Pancreas (tissue), 10 donors: ENCODE measurements at places on chromosomes 7 and 10. TPM values are rescaled to one million over a fixed set of nuclear protein-coding genes. Genes with fewer than 3 reads are reported as not detected.

- DNase-seq = no peak
These were observed 52.6 kb downstream of the ADCY1 start for GRCh38 chr7:45626441-45627430.

- no peak for DNase-seq
These were observed 45.1 kb downstream of the CHN2 start for GRCh38 chr7:29239638-29240037.

The CCDC186 gene
- polyA plus RNA-seq = 9.4 TPM

The RAB19 gene
- 1.8 TPM for polyA plus RNA-seq

DNA sequence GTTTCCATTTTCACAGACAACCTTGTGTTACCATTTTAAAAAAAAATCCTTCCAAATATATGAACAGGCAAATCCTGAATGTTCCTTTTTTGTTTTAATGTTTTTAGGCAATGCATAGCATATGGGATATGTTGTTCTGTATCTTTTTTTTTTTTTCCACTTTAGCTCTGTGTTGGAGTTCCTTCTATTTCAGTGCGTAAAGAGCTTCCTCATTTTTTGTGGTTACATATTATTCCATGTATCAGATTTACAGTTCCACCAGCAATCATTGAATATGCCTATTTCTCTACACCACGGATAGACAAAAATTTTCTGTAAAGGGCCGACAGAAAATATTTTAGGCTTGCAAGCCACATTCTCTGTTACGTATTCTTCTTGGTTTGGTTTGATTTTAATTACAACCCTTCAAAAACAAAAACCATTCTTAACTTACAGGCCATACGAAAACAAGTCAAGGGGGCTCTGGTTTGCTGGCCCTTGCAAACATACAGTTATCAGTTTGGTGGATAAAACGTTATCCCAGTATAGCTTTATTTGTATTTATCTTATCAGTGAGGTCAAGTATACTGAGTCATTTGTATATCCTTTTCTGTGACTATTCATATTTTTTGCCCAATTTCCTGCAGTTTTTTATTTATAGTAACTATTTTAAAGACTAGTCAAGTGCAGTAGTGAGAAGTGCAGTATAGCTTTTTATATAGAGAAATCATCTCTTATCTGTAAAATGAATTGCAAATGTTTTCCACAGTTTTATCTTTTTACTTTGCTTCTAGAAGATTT, 55.7 kb downstream of the RALA start:
- DNase-seq = no peak

DNA sequence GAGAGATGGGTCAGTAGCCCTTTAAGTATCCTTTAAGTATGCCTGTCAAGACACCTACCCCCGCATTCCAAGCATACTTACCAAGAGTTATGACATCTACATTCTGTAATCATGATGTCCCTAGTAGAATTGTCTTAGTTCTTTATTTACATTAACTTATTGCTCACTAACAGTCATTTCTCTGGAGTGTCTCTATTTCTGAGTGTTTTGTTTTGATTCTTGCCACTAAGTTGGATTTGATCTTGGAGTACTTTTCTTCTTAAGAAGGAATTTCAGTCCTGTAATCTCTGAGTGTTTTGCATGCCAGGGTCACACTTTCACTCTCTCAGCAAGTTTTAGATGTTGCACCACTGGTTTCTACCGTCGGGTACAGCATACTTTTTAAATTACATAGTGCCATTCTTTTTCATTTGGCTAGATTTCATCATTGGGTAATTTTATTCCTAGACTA, 1053.9 kb downstream of the KCNMA1 start:
- DNase-seq = no peak

The TLX1 gene
- polyA plus RNA-seq = 0.11 TPM

- no peak for DNase-seq
These were observed 241.5 kb downstream of the CACNA2D1 start for GRCh38 chr7:82202107-82202506.

The ENTPD1 gene
- 1.8 TPM for polyA plus RNA-seq

DNA sequence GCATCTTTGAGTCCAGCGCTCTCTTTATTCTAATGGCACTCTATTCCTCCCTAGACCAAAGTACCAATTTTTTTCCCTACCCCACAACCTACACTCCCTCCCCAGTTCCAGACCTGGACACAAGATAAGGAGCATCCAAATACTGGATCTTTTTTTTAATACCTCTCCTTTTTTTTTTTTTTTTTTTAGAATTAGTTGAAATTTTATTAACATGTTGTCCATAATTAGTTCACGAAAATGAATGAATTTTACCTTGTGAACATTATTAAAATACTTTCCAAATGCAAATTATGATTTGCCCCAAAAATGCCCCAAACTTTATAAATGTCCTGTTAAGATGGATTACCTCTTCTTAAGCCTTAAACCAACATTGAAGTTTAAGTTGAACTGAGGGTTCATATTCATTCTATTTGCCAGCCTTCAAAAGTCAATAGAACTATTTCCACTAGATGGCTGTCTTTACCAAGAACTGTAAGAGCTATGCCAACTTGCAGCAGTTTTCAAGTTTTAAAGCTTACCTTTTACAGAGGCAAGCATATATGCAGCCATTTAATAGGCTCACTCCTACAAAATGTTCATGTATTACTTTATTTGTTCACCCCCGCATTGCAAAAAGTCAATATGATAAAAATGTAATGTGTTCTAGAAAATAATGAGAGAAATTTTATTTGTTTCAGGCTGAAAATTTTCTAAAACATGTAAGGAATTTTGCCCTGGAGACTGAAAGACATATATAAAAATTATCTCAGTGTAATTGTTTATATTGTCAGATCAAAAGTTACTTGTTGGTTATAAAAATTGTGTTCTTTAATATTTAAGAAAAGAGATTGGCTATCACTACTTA, 39.7 kb upstream of the TNKS2 start:
- no peak for DNase-seq

GRCh38 chr7:39453743-39454355, 112.4 kb upstream of the YAE1 start:
- DNase-seq = no peak

The CCDC3 gene
- polyA plus RNA-seq = 4.7 TPM
